Activated CD4-positive, alpha-beta T cell treated with anti-CD3 and anti-CD28 coated beads for 24 hours (primary cell): ENCODE measurements at places on chromosomes 6 and 20.

- peak; percentile 23 for DNase-seq
Observed at GRCh38 chr20:17530716-17531664, at the start of gene BFSP1. BFSP1 (minus strand) TSS chr20:17531379; CDS start chr20:17531329, 50 bp downstream.

GRCh38 chr6:68043122-68043398 is 592.0 kb upstream of the ADGRB3 start:
- DNase-seq, result no peak

DNA sequence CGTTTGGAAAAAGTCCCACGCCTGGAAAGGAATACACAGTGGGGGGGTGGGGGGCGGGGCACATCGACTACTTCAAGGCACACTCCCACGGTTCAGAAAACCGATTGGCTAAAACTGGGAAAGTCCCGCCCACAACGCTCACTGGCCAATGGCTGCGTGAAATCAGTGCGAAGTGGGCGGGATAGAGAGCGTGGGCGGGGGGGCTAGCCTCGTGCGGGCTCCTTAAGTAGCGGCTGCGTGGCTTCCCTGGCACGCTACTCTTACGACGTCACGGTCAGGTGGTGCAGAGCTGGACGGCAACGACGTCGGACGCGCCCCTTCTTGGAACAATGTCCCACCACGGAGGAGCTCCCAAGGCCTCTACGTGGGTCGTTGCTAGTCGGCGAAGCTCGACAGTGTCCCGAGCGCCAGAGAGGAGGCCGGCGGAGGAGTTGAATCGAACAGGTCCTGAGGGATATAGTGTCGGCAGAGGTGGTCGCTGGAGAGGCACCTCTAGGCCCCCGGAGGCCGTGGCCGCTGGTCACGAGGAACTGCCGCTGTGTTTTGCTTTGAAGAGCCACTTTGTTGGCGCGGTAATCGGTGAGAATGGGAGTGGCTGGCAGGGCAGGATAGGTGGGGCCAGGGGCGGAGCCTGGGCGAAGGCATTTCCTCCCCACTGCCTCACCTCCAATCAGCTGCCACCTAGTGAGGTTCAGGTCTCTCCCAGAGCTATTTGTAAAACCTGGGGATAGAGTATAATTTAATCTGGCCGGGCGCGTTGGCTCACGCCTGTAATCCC is at the start of gene DDX43:
Gene DDX43, plus strand, starts transcription at position 252 of the 778 bp plus-strand sequence. Its CDS starts 78 bp downstream, at position 330.
- DNase-seq, result no peak

DNA sequence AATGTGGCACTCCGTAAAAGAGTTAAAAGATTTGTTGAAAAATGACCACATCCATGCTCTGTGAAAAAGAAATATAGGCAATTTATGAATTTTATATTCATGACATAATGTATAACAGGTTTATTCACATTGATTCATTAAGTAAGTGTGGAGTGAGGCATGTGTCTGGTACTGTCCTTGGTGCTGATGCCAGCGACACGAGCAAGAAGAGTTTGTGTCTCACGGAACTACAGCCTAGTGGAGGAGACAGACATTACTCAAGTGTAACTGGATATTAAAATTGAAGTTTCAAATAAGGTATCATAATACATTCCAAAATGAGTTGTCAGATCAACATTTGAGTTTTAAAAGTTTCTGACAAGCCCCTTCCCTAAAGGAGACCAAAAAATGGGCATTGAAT is 158.2 kb upstream of the PRND start:
- DNase-seq, result no peak
